SW480 (cell line): ENCODE measurements at places on chromosomes 12 and 14.
A peak's percentile ranks its signal among the peaks of the same experiment; 100 is the strongest.

DNA sequence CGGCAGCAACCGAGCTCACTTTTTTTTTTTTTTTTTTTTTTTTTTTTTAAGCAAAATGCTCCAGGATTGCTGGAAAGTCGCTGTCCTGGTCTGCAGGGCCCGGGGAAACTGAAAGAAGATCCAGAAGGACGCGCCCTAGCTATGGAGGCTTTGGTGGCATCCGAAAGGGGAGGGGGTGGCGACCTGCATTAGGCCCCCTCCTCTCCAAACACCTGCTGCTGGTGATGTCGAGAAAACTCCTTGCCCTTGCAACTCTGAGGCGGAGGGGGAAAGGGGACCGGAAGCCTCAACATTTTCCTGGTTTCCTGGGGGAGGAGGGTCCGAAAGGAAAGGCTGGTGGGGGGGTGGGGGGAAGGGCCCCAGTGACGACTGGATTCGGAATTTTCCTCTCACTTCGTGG, 421.1 kb downstream of the VRK1 start:
- DNase-seq, result no peak

DNA sequence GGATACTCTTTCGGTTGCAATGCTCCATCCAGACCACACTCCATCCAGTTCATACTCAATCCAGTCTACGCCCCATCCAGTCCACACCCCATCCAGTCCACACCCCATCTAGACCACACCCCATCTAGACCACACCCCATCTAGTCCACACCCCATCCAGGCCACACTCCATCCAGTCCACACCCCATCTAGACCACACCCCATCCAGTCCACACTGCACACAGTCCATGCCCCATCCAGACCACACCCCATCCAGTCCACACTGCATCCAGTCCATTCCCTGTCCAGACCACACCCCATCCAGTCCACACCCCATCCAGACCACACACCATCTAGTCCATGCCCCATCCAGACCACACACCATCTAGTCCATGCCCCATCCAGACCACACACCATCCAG, 116.0 kb upstream of the RTL1 start:
- DNase-seq, result no peak

DNA sequence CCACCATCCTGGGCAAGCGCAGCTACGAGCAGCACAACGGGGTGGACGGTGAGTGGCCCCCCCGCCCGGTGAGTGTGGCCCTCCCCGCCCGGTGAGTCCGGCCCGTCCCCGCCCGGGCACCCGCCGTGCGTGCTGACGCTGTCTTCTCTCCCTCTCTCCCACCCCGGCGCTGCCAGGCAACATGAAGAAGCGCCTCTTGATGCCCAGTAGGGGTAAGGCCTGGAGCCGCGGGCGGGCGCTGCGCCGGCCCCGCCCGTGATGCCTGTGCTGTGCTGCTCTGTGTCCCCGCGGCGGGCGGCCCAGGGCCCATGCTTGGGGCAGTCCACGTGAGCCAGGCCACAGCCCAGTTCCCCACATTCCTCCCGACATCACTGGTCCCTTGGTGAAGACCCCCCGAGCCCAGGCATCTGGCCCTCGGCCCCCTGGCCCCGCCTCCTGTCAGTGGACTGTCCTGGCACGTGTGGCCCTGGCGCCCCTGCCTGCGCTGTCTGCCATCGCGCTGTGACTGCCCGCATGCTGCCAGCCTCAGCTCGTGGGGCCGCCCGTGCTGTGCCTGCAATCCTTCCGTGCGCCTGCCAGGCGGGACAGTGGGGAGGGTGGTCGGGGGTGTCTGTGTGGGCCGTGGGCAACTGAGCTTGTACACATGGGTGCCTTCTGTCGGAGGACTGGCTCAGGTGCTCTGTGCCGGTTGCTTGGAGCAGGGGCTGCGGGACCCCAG, 7.9 kb upstream of the CRIP2 start:
- no peak for DNase-seq

- no peak for DNase-seq
These were observed 75.2 kb downstream of the TMEM121 start for GRCh38 chr14:105601360-105602242.

DNA sequence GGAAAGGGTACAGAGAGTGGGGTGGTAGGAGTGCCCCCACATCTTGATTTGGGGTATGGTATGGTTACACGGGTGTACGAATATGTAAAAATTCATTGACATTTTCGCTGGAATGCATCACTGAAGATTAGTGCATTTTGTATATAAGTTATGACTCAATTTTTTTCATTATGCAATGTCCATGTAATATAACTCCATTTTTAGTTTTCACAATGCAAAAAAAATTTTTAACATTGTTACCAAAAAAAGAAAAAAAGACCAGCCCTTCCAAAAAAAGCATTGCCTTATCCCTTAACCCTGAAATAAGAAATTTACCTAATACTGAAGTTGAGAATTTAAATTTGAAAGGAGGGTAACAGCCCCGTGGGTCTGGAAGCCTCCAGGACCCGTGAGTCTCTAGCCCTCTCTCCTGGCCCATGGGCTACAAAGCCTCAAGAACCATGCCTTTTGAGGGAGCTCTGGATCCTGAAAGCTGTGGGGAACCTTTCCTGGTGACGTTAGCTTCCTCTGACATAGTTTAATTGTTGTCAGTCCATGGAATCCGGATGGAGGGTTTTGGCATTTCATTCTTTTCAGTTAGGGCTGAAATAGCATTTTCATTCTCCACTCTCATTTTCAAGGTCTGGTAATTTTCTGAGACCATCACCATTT, 55.6 kb upstream of the ACTN1 start:
- DNase-seq, result no peak

- DNase-seq, result no peak
These were observed 30.8 kb downstream of the SRRM4 start for GRCh38 chr12:119012179-119012578.

DNA sequence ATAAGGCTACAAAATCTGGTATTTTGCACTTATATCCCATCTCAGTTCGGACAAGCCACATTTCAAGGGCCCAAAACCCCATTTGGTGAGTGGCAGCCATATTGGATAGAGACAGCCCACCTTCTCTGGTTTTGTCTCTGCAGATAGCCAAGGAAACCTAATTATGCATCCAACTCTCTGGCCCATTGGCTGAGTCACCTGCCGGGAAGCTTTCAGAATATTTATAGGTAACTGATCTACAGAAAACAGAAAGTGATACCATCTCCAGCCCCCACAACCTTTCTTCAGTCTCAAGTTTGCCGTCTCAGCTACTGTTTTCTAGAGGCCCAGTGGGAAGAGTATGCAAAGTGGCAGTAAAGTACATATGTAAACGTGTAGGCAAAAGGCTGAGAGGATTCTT, 33.7 kb upstream of the PPP1CC start:
- DNase-seq, result no peak

DNA sequence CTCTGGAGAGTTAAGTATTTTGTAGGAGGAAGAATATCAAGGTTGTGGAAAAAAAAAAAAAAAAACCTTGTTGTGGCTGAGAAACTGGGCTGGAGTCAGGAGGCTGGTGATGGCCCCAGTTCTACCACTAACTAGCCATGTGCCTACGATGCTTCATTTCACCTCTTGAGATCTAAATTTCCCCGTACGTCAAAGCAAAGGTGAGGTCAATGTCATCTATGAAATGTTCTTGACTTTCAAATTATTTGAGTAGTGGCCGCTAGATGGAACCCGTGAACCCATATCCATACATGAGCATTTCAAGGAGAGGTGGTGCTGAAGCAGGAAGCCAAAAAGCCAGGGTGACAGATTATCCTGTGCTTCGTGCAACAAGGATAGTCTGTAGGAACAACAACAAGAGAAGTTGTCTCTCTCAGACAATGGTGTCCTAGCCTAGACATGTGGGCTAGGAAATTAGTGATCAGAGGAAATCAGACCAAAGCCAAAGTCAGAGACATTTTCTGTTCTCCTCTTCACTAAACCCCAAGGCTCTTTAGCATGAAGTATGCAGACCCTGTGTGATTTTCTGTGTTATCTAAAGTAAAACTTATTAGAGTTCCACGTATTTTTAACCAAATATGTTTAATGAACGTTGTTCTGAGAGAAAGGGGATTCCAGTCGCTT, 95.5 kb upstream of the ETV6 start:
- DNase-seq, result peak; percentile 84
